NCI-H526 treated with DMSO at 0.1 percent for 48 hours (cell line): ENCODE measurements at places on chromosomes 6 and 20.

DNA sequence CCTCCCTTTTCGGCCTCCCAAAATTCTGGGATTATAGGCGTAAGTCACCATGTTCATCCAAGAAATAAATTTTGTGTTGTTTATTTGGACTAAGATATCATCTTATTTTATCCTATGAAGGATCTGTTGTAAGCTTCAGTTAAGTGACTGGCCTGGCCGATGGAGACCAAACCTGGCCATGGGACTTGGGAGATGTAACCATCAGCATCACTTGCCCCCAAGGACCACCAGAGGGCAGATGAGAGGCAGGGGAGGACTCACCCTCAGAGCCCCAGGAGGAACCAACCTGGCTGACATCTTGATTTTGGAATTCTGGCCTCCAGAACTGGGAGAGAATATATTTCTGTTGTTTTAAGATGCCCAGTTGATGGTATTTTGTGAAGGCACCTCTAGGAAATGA is 266.7 kb downstream of the CDH26 start:
- DNase-seq = no peak

DNA sequence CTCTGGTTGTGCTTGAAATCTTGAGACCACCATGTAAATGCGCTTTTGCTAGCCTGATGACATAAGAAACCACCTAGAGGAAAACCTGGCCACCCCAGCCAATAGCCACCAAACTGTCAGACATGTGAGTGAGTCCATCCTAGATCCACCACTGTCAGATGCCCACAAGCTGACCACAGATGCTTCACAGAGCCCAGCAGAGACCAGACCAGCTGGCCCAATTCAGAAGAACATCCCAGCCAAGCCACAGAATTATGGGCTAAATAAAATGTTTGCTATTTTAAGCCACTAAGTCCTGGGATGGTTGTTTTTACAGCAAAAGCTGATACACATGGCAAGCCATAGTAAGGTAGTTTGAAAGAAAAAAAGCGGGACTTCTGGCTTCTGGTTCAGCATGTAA is 425.3 kb downstream of the KIF16B start:
- DNase-seq = no peak

GRCh38 chr6:109373762-109374161 is 8.5 kb downstream of the CD164 start:
- DNase-seq = no peak

- DNase-seq = peak; percentile 16
Measured at GRCh38 chr6:156731396-156731795, 45.8 kb upstream of the ARID1B start.

- no peak for DNase-seq
Measured at GRCh38 chr6:163398815-163399214, 15.7 kb upstream of the QKI start.

DNA sequence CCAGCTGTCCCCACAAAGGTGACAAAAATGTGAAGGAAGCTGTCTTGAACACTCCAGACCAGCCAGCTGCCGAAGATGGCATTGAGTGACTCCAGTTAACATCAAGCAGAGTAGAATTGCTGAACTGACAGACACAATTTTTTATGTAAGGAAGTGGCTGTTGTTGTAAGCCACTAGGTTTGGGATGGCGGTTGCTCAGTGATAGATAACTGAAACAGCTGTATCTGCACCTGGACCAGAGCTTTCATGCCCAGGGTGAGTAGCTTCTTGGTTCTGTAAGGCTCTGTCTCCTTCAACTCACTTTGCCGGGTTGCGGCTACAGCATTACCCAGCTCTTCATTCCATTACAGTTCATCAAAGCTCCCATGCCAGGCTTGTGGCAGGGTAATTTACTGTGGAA is 49.7 kb upstream of the DDR1 start:
- DNase-seq = no peak
